ENCODE measurements at places on chromosomes 7 and 10.

GRCh38 chr10:80487791-80488538 lies 33.9 kb downstream of the TSPAN14 start:
- DNase-seq, result peak; percentile 68
- H3K4me3 ChIP-seq, result peak overlapping the region; percentile 66
- H3K27me3 ChIP-seq, result no peaks in the 10 kb centered on the region
- peaks cover 99% of the 10 kb centered on the region for H3K4me1 ChIP-seq
- peaks cover 41% of the 10 kb centered on the region for H3K36me3 ChIP-seq
- peak overlapping the region; percentile 93 for H3K27ac ChIP-seq

GRCh38 chr7:7820939-7821338 lies 102.5 kb upstream of the RPA3 start:
- no peak overlapping the region for H3K27ac ChIP-seq
- DNase-seq, result no peak
- H3K4me3 ChIP-seq, result no peak overlapping the region
- H3K4me1 ChIP-seq, result peaks cover 24% of the 10 kb centered on the region

GRCh38 chr7:157849341-157849596 lies 512.5 kb downstream of the DNAJB6 start:
- DNase-seq, result no peak
- no peak overlapping the region for H3K4me3 ChIP-seq
- no peaks in the 10 kb centered on the region for H3K36me3 ChIP-seq
- peaks cover 8% of the 10 kb centered on the region for H3K4me1 ChIP-seq
- no peak overlapping the region for H3K27ac ChIP-seq

GRCh38 chr10:28072573-28072972 lies 73.7 kb upstream of the ODAD2 start:
- H3K4me3 ChIP-seq, result no peak overlapping the region
- H3K27ac ChIP-seq, result no peak overlapping the region
- H3K27me3 ChIP-seq, result no peaks in the 10 kb centered on the region
- DNase-seq, result no peak
- H3K36me3 ChIP-seq, result peaks cover 8% of the 10 kb centered on the region

DNA sequence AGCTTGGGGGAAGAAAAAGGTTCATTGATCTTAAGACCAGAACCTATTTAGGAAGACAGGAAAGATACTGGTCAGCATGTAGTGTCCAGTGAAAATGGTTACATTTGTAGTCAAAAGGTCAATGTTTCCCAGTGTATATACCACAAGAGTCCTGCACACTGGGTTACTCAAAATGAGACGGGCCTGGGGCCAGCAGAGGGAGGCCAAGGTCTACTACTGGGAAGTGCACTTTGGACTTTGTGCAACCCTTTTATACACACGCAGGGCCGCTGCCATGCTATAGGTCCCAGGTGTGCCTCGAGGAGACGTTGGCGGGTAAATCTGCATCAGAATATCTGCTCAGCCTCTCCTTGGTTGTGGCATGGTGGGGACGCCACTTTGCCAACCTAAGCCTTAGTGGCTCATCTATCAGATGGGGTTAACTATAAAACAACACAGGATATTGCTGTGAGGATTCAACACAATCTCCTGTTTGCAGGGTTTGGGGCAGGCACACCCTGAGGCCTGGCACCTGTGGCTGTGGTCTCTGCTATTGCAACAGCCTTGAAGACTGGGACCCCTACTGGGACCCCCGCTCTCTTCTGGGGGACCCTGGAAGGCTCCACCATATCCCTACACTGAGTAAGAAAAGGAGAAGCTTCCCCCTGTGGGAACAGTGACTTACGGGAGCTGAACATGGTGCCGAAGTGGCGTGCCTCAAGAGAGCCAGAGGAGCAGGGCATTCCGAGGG lies 19.7 kb downstream of the CLRN3 start:
- no peaks in the 10 kb centered on the region for H3K4me1 ChIP-seq
- no peak for DNase-seq
- H3K27me3 ChIP-seq, result peaks cover 71% of the 10 kb centered on the region
- no peaks in the 10 kb centered on the region for H3K36me3 ChIP-seq
- H3K4me3 ChIP-seq, result no peak overlapping the region
- H3K27ac ChIP-seq, result no peak overlapping the region

- H3K27ac ChIP-seq, result peak overlapping the region; percentile 84
- DNase-seq, result no peak
- no peaks in the 10 kb centered on the region for H3K27me3 ChIP-seq
Observed at GRCh38 chr10:6593241-6593671, 13.2 kb upstream of the PRKCQ start.

GRCh38 chr10:4407783-4408182 lies 418.2 kb upstream of the AKR1E2 start:
- H3K27me3 ChIP-seq, result peaks cover 10% of the 10 kb centered on the region
- no peaks in the 10 kb centered on the region for H3K4me1 ChIP-seq
- DNase-seq, result no peak
- no peak overlapping the region for H3K4me3 ChIP-seq

- no peaks in the 10 kb centered on the region for H3K4me1 ChIP-seq
- H3K27ac ChIP-seq, result no peak overlapping the region
- DNase-seq, result no peak
- H3K4me3 ChIP-seq, result no peak overlapping the region
Observed at GRCh38 chr10:25849988-25850387, 84.0 kb upstream of the MYO3A start.

- no peak for DNase-seq
- H3K27me3 ChIP-seq, result peaks cover 60% of the 10 kb centered on the region
- no peak overlapping the region for H3K27ac ChIP-seq
Observed at GRCh38 chr10:91642831-91643692, 10.2 kb upstream of the PPP1R3C start.

GRCh38 chr10:103663802-103664201 lies 170.3 kb downstream of the NEURL1 start:
- H3K27me3 ChIP-seq, result no peaks in the 10 kb centered on the region
- no peak for DNase-seq
- peaks cover 25% of the 10 kb centered on the region for H3K4me1 ChIP-seq
- H3K27ac ChIP-seq, result no peak overlapping the region
- no peak overlapping the region for H3K4me3 ChIP-seq

- DNase-seq, result no peak
- H3K4me1 ChIP-seq, result no peaks in the 10 kb centered on the region
- no peaks in the 10 kb centered on the region for H3K27me3 ChIP-seq
Observed at GRCh38 chr7:95636140-95636940, 40.0 kb upstream of the PDK4 start.

GRCh38 chr7:47601881-47602249 lies 20.0 kb upstream of the TNS3 start:
- H3K36me3 ChIP-seq, result no peaks in the 10 kb centered on the region
- no peak overlapping the region for H3K4me3 ChIP-seq
- H3K27ac ChIP-seq, result no peak overlapping the region
- peaks cover 6% of the 10 kb centered on the region for H3K27me3 ChIP-seq
- DNase-seq, result no peak

GRCh38 chr7:80884511-80885195 lies 34.2 kb downstream of the SEMA3C start:
- H3K4me3 ChIP-seq, result no peak overlapping the region
- no peaks in the 10 kb centered on the region for H3K27me3 ChIP-seq
- no peak overlapping the region for H3K27ac ChIP-seq
- peaks cover 3% of the 10 kb centered on the region for H3K36me3 ChIP-seq
- no peak for DNase-seq
- no peaks in the 10 kb centered on the region for H3K4me1 ChIP-seq

GRCh38 chr7:92964141-92964540 lies 127.8 kb upstream of the CDK6 start:
- H3K4me3 ChIP-seq, result no peak overlapping the region
- no peak for DNase-seq
- H3K4me1 ChIP-seq, result no peaks in the 10 kb centered on the region
- no peaks in the 10 kb centered on the region for H3K36me3 ChIP-seq

- no peak overlapping the region for H3K4me3 ChIP-seq
- H3K27me3 ChIP-seq, result peaks cover under 1% of the 10 kb centered on the region
- H3K36me3 ChIP-seq, result peaks cover 5% of the 10 kb centered on the region
- no peak overlapping the region for H3K27ac ChIP-seq
- DNase-seq, result no peak
Observed at GRCh38 chr7:76074306-76074971, 26.5 kb downstream of the MDH2 start.

DNA sequence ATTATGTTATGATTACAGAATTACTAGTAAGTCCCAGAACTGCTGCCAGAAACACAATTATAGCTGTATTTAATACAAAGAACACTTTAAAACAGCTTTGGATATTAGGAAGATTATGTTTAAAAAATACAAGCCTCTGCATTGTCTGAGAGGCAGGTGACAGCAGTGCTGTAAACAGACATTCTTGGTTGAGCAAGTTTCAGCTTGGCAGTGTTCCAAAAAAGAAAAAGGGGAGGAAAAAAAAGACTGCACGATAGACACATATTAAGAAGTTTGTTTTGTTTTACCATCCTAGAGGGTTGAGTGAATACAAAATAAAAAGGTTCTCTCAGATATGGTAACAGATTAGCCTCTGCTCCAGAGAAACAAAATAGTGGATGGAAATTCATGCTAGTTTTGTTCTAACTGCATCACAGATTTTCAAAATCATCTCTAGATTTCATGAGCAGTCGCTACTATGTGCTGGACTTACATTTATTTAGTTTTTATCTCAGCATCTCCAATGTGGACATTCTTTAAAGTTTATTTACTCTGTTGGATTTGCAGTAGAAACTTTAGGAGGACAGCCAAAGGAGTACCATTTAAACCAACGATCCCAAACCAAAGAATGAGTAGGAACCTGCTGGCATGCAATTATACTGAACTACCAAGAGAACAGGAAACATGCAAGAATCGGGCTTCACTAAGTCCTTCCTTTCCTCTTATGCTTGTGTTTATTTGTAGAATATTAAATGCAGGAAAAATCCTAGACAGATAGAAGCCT lies 9.0 kb downstream of the FAM204A start:
- no peaks in the 10 kb centered on the region for H3K27me3 ChIP-seq
- DNase-seq, result no peak
- no peak overlapping the region for H3K4me3 ChIP-seq
- peaks cover 48% of the 10 kb centered on the region for H3K36me3 ChIP-seq

- H3K27me3 ChIP-seq, result no peaks in the 10 kb centered on the region
- peak overlapping the region; percentile 93 for H3K4me3 ChIP-seq
- H3K27ac ChIP-seq, result no peak overlapping the region
- DNase-seq, result no peak
Observed at GRCh38 chr10:130138479-130138866, 2.3 kb downstream of the GLRX3 start.

DNA sequence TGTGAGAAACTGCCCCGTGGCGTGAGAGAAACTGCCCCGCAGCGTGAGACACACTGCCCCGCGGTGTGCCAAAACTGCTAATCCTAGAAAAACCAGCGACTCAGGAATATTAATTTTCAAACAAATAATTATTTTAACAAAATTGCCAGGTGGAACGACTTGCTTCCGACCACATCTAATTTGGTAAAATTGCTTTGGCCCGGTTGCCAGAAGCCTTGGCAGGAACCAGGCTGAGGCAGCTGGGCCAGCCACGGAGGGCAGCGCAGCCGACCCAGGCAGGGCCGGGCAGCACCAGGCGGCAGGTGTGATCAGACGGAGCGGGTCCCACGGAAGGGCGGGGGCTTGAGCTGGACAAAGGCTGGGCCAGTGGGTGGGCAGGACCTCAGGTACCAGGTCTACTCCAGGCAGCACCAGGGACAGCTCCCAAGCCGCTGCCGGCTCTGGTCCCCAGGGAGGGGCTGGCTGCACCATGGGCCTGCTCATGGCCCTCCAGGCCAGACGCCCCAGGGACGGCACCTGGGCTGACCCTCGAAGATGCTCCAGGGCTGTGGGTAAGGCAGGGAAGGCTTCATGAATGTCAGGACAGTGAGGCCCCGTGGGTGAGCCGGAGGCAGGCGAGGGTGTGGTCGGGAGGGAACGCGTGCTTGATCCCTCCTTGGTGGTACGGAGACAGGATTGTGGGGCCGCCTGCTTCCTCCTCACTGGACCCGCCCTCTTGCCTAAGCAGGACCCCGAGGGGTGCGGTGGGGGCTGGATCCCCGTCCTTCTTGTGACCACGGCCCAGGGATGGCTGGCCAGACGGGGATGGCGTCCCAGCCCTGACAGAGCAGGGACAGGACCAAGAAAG lies 7.7 kb upstream of the ADGRA1 start:
- H3K27ac ChIP-seq, result no peak overlapping the region
- H3K4me1 ChIP-seq, result no peaks in the 10 kb centered on the region
- peaks cover 10% of the 10 kb centered on the region for H3K27me3 ChIP-seq
- no peak for DNase-seq

- DNase-seq, result no peak
- H3K27ac ChIP-seq, result no peak overlapping the region
- H3K27me3 ChIP-seq, result no peaks in the 10 kb centered on the region
- H3K4me3 ChIP-seq, result no peak overlapping the region
- H3K36me3 ChIP-seq, result peaks cover 1% of the 10 kb centered on the region
Observed at GRCh38 chr7:85114342-85114741, 72.5 kb downstream of the SEMA3D start.

GRCh38 chr7:47502240-47502877 lies 79.6 kb downstream of the TNS3 start:
- no peaks in the 10 kb centered on the region for H3K36me3 ChIP-seq
- no peaks in the 10 kb centered on the region for H3K4me1 ChIP-seq
- H3K27ac ChIP-seq, result no peak overlapping the region
- no peak for DNase-seq
- H3K4me3 ChIP-seq, result no peak overlapping the region
- H3K27me3 ChIP-seq, result no peaks in the 10 kb centered on the region

GRCh38 chr7:90111-91063 lies 102.0 kb upstream of the FAM20C start:
- no peak overlapping the region for H3K4me3 ChIP-seq
- peaks cover 33% of the 10 kb centered on the region for H3K27me3 ChIP-seq
- no peaks in the 10 kb centered on the region for H3K36me3 ChIP-seq
- no peaks in the 10 kb centered on the region for H3K4me1 ChIP-seq
- DNase-seq, result peak; percentile 1
- H3K27ac ChIP-seq, result no peak overlapping the region

GRCh38 chr10:22475651-22476600 lies 130.6 kb downstream of the SPAG6 start:
- no peak for DNase-seq
- peak overlapping the region; percentile 80 for H3K4me3 ChIP-seq
- peaks cover 5% of the 10 kb centered on the region for H3K36me3 ChIP-seq
- no peak overlapping the region for H3K27ac ChIP-seq

- no peaks in the 10 kb centered on the region for H3K4me1 ChIP-seq
- no peaks in the 10 kb centered on the region for H3K36me3 ChIP-seq
- H3K27ac ChIP-seq, result no peak overlapping the region
- DNase-seq, result no peak
- peaks cover 50% of the 10 kb centered on the region for H3K27me3 ChIP-seq
- H3K4me3 ChIP-seq, result no peak overlapping the region
Observed at GRCh38 chr7:8386926-8387550, 46.4 kb upstream of the NXPH1 start.

GRCh38 chr10:88234297-88234696 lies 348.8 kb downstream of the RNLS start:
- no peaks in the 10 kb centered on the region for H3K4me1 ChIP-seq
- H3K36me3 ChIP-seq, result no peaks in the 10 kb centered on the region
- H3K4me3 ChIP-seq, result no peak overlapping the region
- H3K27ac ChIP-seq, result no peak overlapping the region

GRCh38 chr10:75814014-75814413 lies 382.6 kb downstream of the LRMDA start:
- no peaks in the 10 kb centered on the region for H3K4me1 ChIP-seq
- no peak overlapping the region for H3K27ac ChIP-seq
- H3K4me3 ChIP-seq, result no peak overlapping the region
- no peak for DNase-seq
